CD8-positive, alpha-beta memory T cell (primary cell): ENCODE measurements at places on chromosomes 2 and 18. TPM values are rescaled to one million over a fixed set of nuclear protein-coding genes. Genes with fewer than 3 reads are reported as not detected.

DNA sequence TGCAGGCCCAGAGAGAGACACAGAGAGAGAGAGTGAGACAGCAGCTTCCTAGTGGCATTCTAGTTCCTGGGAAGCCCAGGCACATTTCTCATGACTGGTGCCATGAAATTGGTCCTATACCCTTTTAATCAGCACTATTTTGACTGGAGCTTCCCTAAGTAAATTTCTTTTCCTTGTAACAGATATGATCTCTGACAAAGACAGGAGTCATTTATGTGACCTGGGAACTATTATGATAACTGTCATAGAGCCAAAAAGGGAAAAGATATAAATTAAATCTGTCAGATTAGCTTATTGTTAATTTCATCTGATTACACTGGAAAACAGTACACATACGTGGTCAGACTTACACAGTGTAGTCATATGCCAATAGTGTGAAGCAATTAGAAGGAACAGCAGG lies 161.3 kb upstream of the HNRNPA3 start:
- no peaks in the 10 kb centered on the region for H3K27me3 ChIP-seq
- H3K27ac ChIP-seq, result no peak overlapping the region
- H3K4me1 ChIP-seq, result no peaks in the 10 kb centered on the region
- no peak overlapping the region for H3K4me3 ChIP-seq

DNA sequence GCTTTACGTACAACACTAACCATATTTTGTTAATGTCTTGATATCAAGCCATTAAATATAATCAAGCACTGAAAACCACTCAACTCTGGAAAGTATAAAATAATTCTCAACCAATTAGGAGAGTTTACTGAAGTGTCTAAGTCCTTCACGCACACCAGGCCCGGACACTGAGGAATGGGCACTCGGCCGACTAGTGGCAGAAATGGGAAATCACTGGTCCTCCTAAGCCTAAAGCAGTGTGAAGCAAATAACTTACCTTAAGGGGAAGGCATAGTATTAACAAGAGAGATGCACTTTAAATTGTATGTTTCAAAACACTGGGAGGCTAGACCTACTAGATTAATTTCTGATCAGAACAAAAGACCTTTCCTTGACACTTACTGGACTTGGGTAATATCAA lies 45.7 kb downstream of the FAM210A start:
- H3K4me1 ChIP-seq, result no peaks in the 10 kb centered on the region
- H3K4me3 ChIP-seq, result no peak overlapping the region
- peaks cover 3% of the 10 kb centered on the region for H3K36me3 ChIP-seq
- H3K27me3 ChIP-seq, result no peaks in the 10 kb centered on the region

NAT8 gene
- total RNA-seq, result not detected

DNA sequence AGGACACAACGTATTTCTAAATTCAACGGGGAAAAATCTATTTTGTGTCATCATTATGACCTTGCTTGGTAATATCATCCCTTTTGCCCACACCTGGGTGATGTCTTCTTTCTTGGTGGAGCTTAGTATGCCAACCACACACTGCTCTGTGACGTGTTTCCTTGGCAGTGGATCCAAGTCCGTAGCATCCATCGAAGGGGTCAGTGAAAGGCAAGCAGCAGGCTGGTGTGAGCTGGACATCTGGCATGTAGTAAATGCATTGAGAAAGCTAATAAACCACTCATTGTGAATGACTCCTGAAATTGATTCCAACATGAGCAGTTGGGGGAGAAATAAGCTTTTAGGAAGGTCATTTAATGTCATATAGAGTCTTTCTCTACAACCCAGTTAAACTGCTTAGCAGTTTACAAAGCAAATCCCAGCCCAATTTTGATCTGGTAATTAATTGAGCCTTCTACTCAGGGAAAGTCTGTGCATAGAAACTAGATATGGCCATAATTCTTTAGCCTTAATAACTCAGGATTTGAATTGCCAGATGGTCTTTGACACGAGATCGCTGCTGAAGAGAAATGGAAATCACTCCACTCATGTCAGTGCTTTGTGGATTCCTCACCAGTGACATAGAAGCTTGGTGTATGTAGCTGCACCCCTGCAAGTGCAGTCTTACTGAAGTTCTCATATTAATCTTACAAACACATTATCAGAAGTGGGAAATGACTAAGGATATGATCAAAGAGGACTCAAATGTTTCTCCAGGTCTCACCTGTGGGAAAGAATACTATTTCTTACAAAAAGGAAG lies 494.8 kb downstream of the CMPK2 start:
- no peaks in the 10 kb centered on the region for H3K36me3 ChIP-seq
- DNase-seq, result no peak
- H3K27ac ChIP-seq, result no peak overlapping the region
- no peaks in the 10 kb centered on the region for H3K4me1 ChIP-seq

- peak overlapping the region; percentile 88 for H3K27ac ChIP-seq
- H3K27me3 ChIP-seq, result no peaks in the 10 kb centered on the region
- DNase-seq, result peak; percentile 49
- peaks cover 47% of the 10 kb centered on the region for H3K4me1 ChIP-seq
- H3K36me3 ChIP-seq, result no peaks in the 10 kb centered on the region
- H3K4me3 ChIP-seq, result peak overlapping the region; percentile 70
Measured at GRCh38 chr2:84970210-84970867, 622 bp upstream of the KCMF1 start.
